ENCODE measurements at places on chromosomes 4 and X.

DNA sequence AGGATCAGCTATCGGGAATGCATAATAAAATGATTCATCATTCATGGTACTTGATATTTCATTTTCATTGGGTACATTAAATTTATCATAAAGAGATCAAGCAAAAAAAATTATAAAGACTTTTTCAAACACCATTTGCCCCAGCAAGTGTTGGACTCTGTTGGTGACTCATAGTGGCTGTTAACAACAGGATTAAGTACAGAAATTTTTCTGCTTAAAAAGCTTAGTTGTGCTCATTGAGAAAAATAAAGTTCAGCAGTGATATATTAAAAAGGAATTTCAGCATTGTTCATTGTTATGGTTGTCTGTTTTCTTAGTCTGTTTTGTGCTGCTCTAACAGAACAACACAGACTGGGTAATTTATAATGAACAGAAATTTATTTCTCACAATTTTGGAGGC lies 86.2 kb upstream of the PCDH10 start:
- no peak for DNase-seq

- no peak for DNase-seq
Observed at GRCh38 chr4:158621729-158622128, 50.0 kb downstream of the C4orf46 start.

- DNase-seq, result no peak
Observed at GRCh38 chr4:113300471-113300928, 251.0 kb downstream of the ANK2 start.

- DNase-seq, result no peak
Observed at GRCh38 chr4:177557416-177557815, 115.2 kb upstream of the AGA start.

DNA sequence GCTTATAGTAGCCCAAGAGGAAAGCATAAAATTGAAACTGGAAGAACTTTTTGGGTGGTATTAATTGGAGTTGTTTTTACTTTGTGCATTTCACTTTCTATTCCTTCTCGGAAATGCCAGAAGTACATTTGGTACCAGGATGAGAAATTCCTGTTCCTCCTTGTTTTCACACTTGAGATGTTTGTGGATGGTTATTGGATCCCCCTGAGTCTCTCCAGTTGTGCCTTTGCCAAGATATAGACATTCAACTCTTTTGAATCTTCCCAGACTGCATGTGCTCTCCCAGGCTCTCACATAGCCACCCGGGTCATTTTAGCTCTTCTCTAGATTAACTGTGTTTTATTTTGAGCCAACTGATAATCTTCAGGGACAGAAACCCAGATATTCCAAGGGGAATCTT lies 120.5 kb downstream of the AFF1 start:
- no peak for DNase-seq

- no peak for DNase-seq
Observed at GRCh38 chrX:130669233-130669632, 233.8 kb downstream of the ENOX2 start.

- DNase-seq, result no peak
Observed at GRCh38 chrX:3076416-3076991, 35.2 kb downstream of the ARSF start.

GRCh38 chr4:108109997-108110416 lies 58.7 kb downstream of the LEF1 start:
- no peak for DNase-seq

All from right forelimb (tissue), 1 donor.